ENCODE measurements at places on chromosomes 5 and 9.
A peak's percentile ranks its signal among the peaks of the same experiment; 100 is the strongest.

GRCh38 chr5:36730537-36731216 is 124.3 kb downstream of the SLC1A3 start:
- H3K4me1 ChIP-seq: no peaks in the 10 kb centered on the region
- H3K27me3 ChIP-seq: no peaks in the 10 kb centered on the region
- no peak overlapping the region for H3K4me3 ChIP-seq

- H3K36me3 ChIP-seq: no peaks in the 10 kb centered on the region
- no peaks in the 10 kb centered on the region for H3K27me3 ChIP-seq
- no peak for DNase-seq
- no peak overlapping the region for H3K27ac ChIP-seq
- H3K4me3 ChIP-seq: no peak overlapping the region
- H3K4me1 ChIP-seq: peaks cover 3% of the 10 kb centered on the region
Measured at GRCh38 chr9:116868201-116868600, 181.1 kb downstream of the TRIM32 start.

GRCh38 chr9:15505921-15506320 is 4.8 kb downstream of the PSIP1 start:
- peaks cover 66% of the 10 kb centered on the region for H3K36me3 ChIP-seq
- H3K27ac ChIP-seq: no peak overlapping the region
- H3K4me3 ChIP-seq: no peak overlapping the region
- DNase-seq: no peak

- no peak for DNase-seq
- no peaks in the 10 kb centered on the region for H3K36me3 ChIP-seq
- no peak overlapping the region for H3K4me3 ChIP-seq
Measured at GRCh38 chr5:61002611-61003355, 57.8 kb downstream of the NDUFAF2 start.

- no peak overlapping the region for H3K27ac ChIP-seq
- no peak for DNase-seq
- H3K36me3 ChIP-seq: peaks cover 5% of the 10 kb centered on the region
- H3K4me1 ChIP-seq: no peaks in the 10 kb centered on the region
- no peak overlapping the region for H3K4me3 ChIP-seq
Measured at GRCh38 chr5:163861670-163862069, 356.3 kb downstream of the MAT2B start.

DNA sequence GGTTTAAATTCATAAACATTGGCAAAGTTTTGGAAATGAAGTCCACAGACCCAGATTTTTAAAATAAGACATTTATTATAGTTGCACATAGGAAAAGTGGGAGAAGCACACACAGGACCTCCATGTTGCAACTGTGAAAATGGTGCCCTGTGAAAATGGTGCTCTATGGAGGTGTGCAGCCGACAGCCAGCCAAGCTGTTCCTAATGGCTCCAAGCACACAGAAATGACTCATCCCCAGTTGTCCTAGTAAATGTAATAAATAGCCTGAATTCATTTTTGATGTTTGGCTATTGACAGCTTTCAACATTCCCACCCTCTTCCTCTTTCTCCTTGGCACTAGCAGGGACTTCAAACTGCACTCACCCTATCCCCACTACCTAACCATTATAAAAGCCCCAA is 590.9 kb downstream of the CAAP1 start:
- H3K27ac ChIP-seq: no peak overlapping the region
- H3K4me1 ChIP-seq: no peaks in the 10 kb centered on the region
- no peak overlapping the region for H3K4me3 ChIP-seq
- H3K27me3 ChIP-seq: no peaks in the 10 kb centered on the region

DNA sequence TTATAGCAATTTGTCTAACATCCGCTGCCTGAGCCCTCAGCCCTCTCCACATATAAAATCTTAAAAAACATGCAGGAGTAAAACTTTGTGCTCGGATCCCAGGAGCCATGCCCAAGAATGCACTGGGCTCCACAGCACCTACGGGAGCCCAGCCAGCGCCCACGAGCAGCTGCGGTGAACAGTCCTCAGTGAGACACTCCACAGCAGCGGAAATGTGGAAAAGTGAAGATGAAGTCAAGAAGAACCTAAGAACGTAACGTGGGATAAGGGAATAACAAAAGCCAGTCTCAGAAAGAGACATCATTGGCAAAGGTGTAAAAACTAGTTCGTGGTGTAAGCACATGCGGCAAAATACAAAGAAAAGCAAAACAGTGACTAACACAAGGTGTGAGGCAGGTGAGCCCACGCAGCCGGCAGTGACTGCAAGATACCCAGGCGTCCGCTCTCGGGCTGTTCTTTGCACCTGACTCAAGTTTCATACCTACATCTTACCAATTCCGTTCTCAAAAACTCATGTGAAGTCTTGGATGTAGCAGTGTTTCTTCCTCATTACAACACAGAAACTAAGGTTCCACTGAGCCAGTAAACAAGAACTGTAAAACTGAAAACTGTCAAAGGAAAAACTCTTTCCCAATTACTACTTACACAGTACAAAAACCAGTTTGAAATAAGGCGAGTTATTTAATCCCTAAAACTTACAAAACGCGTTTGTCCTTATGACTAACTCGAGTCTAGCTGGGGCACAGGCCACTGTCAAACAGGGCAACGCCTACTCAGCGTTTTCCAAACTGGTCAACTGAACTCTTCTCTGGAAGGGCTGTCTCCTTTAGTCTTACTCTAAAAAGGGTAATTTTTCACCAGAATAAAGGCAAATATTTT is 1.7 kb downstream of the CAMSAP1 start:
- no peaks in the 10 kb centered on the region for H3K27me3 ChIP-seq
- peaks cover 50% of the 10 kb centered on the region for H3K36me3 ChIP-seq

GRCh38 chr5:142817949-142818431 is 47.8 kb downstream of the ARHGAP26 start:
- H3K27me3 ChIP-seq: no peaks in the 10 kb centered on the region
- peaks cover 2% of the 10 kb centered on the region for H3K4me1 ChIP-seq
- H3K4me3 ChIP-seq: no peak overlapping the region
- H3K36me3 ChIP-seq: no peaks in the 10 kb centered on the region
- no peak overlapping the region for H3K27ac ChIP-seq

- H3K4me1 ChIP-seq: no peaks in the 10 kb centered on the region
- H3K4me3 ChIP-seq: no peak overlapping the region
- H3K27me3 ChIP-seq: no peaks in the 10 kb centered on the region
- peaks cover 8% of the 10 kb centered on the region for H3K36me3 ChIP-seq
- no peak for DNase-seq
Measured at GRCh38 chr5:91245871-91246270, 137.2 kb downstream of the ARRDC3 start.

DNA sequence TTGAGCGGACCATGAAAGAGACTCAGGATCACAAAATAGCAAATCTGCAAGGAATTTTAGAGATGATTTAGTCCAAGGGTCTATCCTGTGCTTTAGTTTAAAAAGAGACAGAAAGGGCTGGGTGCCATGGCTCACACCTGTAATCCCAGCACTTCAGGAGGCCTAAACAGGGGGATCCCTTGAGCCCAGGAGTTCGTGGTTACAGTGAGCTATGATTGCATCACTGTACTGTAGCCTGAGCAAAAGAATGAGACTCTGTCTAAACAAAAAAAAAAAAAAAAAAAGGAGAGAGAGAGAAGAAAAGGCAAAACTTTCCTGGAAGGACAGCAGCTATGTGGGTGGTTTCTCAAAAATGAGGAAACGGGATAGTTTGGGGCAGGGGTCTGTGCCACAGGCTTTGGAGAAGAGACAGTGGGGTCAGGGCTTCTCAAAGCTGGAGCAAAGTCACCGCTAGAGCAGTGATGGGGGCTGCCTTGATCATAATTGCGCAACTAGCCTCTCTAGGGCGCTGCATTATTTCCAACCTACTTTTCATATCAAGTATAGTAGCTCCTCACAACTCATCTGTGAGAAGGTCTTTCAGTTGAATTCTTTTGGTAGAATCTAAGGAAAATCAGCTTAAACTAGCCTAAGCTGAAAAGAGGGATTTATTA is 8.5 kb upstream of the ANKH start:
- H3K4me1 ChIP-seq: no peaks in the 10 kb centered on the region
- H3K4me3 ChIP-seq: no peak overlapping the region
- H3K27ac ChIP-seq: no peak overlapping the region
- H3K27me3 ChIP-seq: no peaks in the 10 kb centered on the region
- no peak for DNase-seq

- no peaks in the 10 kb centered on the region for H3K4me1 ChIP-seq
- H3K27me3 ChIP-seq: peaks cover 22% of the 10 kb centered on the region
- H3K4me3 ChIP-seq: peak overlapping the region; percentile 82
Measured at GRCh38 chr5:134114886-134115805, 665 bp downstream of the TCF7 start.

- H3K27me3 ChIP-seq: no peaks in the 10 kb centered on the region
- no peaks in the 10 kb centered on the region for H3K36me3 ChIP-seq
- H3K27ac ChIP-seq: no peak overlapping the region
- DNase-seq: peak; percentile 28
- no peaks in the 10 kb centered on the region for H3K4me1 ChIP-seq
Measured at GRCh38 chr5:133404724-133405123, 207.6 kb downstream of the FSTL4 start.

DNA sequence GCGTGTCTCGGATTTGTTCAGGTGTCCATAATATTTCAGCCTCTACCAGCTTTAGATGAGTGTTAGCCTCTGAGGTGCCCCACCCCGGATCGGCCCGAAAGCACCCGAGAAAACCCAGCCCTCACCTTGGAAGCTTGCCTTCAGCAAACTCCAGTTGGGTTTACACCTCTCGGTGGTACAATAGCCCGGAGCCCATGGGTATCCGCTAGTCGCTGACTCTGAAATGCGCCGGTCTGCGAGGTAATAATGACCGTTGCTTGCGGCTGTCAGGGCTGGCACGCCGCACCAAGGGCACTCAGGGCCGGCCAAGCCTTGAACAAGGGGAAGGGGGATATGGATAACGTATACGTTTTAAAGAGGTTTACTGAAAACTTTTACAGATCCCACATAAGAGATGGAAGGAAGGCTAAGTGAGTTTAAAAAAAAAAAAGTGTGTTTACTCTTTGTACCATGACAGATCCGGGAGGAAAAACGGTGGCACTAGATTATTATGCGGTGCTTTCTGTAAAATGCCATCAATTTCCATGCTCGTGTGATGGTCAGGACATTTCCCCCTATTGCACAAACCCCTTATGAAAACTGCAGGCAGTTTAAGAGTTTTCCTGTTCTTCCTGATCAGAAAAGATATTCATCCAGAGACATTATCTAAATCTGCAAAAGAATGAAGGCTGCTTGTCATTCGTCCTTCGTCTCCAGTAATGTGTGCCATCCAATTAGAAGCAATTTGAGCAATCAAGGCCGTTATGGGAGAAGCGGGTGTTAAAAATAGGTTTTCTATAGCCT is 124.2 kb downstream of the TMEM161B start:
- peak; percentile 40 for DNase-seq
- peaks cover 50% of the 10 kb centered on the region for H3K27me3 ChIP-seq
- H3K36me3 ChIP-seq: no peaks in the 10 kb centered on the region
- no peak overlapping the region for H3K4me3 ChIP-seq
- H3K4me1 ChIP-seq: peaks cover 4% of the 10 kb centered on the region

DNA sequence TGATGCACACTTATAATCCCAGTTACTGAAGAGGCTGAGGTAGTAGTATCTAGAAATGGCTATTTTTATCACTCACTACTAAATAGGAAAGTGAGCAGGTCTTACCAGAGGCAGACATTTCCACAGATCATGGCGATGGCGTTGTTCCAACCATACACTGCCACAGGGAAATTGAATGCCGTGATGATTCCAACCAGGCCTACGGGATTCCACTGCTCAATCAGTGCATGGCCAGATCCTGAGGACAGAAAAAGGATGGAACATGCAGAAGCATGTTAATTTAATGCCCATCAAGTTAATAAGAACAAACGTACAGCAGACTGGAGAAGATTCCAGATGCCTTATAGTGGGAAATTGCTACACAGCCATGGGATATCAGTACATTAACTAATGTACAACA is 18.0 kb downstream of the ALDH7A1 start:
- H3K27me3 ChIP-seq: no peaks in the 10 kb centered on the region
- H3K4me3 ChIP-seq: no peak overlapping the region
- no peaks in the 10 kb centered on the region for H3K4me1 ChIP-seq
- no peak for DNase-seq

DNA sequence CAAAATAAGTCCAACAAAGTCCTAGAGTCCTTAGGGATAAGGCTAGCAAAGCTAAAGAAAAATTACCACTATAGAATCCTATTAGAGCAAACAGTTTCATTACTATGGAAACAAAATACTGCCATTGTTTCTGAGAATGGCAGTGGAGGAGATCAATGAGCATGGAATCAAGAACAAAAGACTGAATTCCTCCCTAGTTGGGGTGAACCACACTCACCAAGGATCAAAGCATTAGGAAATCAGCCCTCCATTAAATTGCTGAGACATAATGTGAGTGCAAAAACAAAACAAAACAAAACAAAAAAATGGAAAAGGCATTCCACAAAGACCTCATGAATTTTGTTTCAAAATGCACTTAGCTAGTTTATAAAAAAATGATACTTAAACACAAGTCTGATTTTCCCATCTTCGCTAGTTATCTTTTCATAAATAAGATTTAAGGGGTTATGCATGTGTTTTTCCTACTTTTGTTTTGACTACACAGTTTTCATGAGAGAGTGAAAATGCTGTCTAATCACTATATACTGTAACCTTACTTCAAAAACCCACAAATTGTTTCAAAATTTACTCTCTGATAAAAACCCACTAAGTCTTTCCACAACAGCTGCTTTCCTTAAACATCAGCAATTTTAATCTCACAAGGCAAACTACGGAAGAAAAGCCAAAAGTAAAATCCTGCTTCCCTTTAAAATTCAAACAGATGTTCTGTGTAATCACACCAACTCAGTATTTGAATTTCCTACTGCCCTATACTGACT is 9.7 kb downstream of the SERINC5 start:
- peaks cover 30% of the 10 kb centered on the region for H3K36me3 ChIP-seq
- peak overlapping the region; percentile 41 for H3K4me3 ChIP-seq
- peak overlapping the region; percentile 64 for H3K27ac ChIP-seq
- DNase-seq: no peak
- H3K27me3 ChIP-seq: no peaks in the 10 kb centered on the region

- H3K36me3 ChIP-seq: peaks cover 72% of the 10 kb centered on the region
- no peaks in the 10 kb centered on the region for H3K27me3 ChIP-seq
- H3K27ac ChIP-seq: no peak overlapping the region
- DNase-seq: no peak
- no peaks in the 10 kb centered on the region for H3K4me1 ChIP-seq
- no peak overlapping the region for H3K4me3 ChIP-seq
Measured at GRCh38 chr5:1329111-1329579, 15.8 kb downstream of the CLPTM1L start.

All from H9 (cell line).